Activated T-helper 1 cell treated with anti-CD3 and anti-CD28 coated beads, Interleukin-2, amount 50 U/mL, for 16 hours (primary cell): ENCODE measurements at places on chromosomes 4 and X.
A peak's percentile ranks its signal among the peaks of the same experiment; 100 is the strongest.

DNA sequence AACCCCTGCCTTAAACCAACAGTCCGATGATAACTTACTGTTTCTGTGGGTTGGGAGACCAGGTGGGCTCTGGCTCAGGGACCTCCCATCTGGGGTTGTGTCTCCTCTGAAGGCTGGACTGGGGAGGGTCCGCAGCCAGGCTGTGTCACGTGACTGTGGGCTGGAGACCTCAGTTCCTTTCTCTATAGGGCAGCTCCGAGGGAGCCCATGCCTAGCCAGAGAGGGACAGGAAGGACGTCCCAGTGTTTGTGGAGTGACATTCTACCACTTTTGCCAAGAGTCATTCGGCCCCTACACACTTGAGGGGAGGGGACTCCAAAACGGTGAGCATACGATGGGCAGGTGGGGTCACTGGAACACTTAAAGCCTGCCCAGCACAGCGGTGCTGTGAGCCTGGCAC is 4.5 kb downstream of the PCGF3 start:
- no peak for DNase-seq

DNA sequence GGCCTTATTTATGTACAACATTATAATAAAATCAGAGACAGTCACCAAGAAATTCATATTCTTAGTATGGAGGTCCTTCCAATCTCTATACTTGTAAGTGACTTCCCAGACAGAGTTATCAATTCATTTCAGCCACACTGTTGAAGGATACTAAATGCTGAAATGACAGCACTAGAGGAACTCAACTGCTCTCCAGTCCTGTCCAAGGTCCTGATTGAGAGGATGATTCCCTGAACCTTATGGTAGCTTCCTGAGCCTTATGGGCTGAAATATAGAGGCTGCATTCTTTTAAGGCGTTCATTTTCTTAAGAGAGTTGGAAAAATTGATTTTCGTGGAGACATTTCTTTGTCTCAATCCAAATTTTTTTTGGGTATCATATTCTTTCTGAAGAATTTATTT is 205.9 kb downstream of the TLL1 start:
- DNase-seq = no peak

DNA sequence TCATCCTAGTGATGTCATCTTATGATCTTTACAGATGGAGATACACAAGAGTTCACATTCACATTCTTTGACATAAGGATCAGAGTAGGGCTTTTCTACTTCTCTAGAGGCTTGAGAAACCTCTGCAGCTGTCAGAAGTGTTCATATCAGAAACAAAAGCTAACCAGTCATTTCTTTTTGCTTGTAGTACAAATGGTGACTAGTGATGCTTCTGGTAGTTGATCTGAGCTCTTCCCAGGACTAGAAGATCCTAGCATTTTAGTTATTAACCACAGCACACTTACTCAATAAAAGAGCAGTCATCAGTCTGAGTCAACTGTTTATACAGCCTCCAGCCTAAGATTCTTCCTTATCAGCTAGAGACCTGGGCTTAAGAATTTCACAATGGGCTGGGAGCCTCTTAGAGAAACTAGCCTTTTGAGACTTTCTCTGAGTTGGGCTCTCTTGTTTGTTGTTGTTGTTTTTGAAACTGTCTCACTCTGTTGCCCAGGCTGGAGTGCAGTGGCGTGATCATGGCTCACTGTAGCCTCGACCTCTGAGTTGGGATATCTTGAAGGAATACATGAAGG is 84.1 kb downstream of the TMEM164 start:
- no peak for DNase-seq

DNA sequence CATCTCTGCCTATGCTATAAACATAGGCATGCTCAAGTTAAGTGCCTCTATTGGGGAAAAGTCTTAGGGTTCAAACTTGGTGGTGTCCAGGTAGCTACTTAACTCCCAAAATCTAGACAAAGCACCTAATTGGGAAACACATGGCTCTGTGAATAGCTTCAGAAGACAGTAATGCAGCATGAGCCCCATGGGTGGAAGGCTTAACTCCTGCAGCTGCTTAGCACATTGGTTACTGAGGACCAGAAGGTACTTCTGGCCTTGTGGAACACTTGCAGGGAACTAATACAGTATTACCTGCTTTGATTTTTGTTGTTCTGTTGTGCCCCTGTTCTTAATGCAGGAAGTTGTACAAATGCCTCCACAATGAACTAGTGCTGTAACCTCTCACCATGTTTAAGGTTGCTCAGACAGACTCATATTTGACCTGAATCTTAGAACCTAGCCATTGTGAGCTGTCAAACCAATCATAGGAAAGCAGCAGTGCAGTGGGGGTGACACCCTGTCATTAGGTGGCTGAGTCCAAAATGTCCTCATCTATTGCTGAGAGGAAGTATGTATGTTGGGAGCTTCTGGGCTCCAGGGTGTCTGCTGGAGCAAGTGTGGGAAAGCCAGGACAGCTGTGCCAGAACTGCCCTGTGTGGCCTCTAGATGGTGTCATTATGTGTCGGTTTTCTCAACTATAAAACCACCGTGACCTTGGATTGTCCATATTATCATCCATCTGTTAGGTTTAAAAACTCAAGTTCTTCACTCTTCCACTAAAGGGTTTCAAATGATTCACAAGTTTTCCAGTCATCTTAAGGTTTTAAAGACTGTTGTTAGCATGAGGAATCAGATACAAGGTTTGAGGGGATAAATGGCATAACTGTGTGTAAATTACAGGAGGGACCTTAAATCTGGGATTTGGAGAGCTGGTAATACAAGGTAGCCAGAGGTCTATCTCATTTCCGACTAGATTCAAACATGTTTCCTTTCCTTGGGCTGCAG is 69.9 kb upstream of the WDR1 start:
- DNase-seq = no peak

- no peak for DNase-seq
These were observed 780.0 kb upstream of the MAGEB2 start for GRCh38 chrX:29435396-29435795.

- DNase-seq = no peak
These were observed 5.8 kb downstream of the AFAP1 start for GRCh38 chr4:7933651-7934510.

DNA sequence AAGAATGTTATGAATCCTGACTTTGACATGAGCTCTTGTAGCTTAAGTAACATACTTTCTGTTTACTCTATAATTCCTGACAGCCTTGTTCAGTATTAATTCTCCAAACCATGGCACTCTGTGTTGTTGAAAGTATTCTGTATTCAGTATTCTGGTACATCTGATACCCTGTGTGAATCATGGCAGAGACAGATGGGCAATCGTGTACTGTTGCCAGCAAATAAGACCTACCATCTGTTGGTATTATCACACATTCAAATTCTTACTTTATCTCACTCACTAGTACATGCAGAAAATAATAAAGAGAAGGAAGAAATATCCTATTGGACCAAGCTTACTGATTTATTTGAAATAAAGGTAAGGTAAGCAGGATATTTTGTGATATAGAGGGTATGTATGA is 7.9 kb downstream of the MBTPS2 start:
- DNase-seq = no peak

- DNase-seq = no peak
These were observed 220.1 kb downstream of the IQCM start for GRCh38 chr4:149595500-149595899.

- no peak for DNase-seq
These were observed 4.3 kb upstream of the RBM3 start for GRCh38 chrX:48569958-48570357.

- no peak for DNase-seq
These were observed 363.7 kb downstream of the ADAM29 start for GRCh38 chr4:175281894-175282293.

DNA sequence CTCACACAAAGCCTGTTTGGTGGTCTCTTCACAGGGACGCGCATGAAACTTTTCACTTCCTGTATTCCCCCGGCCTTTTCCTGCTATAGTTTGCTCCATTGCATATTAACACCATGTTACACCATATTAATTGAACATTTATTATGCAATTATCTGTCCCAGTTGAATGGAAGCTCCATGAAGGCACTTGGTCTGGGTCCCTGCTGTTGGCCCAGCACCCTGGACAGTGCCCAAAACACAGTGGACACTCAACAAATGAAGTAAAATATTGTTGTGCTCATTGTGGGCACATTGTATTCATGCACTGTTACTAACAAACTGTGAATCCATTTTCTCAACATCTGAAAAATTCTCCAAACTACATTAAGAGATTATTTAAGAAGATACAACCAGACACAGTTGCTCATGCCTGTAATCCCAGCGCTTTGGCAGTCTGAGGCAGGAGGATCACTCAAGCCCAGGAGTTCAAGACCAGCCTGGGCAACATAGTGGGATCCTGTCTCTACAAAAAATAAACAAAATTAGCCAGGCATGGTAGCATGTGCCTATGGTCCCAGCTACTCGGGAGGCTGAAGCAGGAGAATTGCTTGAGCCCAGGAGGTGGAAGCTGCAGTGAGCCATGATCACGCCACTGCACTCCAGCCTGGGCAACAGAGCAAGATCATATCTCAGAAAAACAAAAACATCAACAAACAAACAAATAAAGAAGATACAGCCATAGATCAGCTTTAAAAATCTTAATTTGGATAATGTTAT is 292.7 kb upstream of the TENM3 start:
- no peak for DNase-seq

- DNase-seq = no peak
These were observed 128.2 kb downstream of the CBR4 start for GRCh38 chr4:168881781-168882420.

DNA sequence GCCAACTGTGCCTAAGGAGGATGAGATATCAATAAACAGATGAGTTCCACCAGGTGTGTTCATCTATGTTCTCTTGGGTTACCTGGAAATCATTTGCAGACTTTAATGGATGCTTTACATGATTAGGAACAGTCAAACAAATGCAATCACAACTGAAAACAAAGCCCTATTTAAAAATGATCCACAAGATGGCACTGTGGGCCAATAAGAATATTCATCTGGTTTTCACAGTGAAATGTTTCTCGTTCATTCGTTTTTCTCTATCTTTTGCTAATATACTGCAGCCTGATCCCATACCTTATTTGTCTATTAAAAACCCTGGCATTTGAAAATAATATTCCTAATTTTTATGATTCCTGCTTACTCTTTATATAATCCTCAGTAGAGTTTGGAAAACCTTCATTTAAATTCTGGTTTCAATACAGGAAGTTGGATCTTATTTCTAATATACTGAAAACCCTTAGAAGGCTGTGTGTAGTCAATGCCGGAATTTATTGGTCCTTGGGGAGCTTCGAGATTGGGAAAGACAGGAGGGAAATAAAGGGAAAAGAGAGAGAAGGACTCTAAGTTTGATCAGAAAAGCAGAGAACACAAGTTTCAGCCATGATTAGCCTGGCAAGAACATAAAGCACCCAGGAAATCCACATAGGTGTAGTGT is 63.8 kb upstream of the TAPT1 start:
- DNase-seq = no peak

- DNase-seq = no peak
These were observed 156.9 kb downstream of the CBR4 start for GRCh38 chr4:168852933-168853713.

DNA sequence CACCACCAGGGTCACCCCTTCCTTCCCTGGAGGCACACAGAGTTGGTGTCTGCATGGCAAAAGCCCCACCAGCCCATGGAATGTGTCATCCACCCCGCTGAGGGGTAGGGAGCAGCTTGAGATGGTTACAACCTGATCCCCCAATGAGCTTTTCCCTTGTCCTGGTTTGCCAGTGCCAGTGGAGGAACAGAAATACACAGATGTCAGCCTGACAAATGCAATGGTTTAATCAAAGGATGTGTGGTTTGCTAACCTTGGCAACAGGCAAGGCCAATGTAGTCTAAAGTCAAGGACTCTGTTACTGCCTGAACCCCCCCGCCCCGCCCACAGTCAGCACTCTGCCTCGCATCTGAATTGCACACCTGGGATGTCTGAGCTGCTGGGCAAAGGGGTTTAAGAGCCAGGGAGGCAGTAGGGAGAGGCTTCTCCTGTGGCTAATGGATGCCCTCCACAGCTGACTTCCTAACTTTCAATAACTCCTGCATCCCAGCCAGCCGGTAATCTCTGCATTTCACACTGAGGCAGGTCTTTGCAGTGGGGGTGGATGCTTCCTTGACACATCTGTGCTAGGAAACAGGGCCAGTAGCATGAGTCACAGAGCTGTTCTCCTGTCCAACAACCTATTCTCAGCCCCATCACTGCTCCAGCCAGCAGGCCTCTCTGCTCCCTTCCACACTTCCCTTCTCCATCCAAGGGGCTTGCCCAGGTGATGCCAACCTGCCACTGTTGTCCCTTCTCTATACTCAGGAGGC is 137.5 kb downstream of the AMMECR1 start:
- DNase-seq = no peak

GRCh38 chrX:115561605-115562479 is 868 bp downstream of the PLS3 start:
- DNase-seq = no peak

GRCh38 chr4:169335331-169335730 is 64.6 kb upstream of the SH3RF1 start:
- DNase-seq = no peak

GRCh38 chrX:19855700-19856381 is 31.6 kb downstream of the SH3KBP1 start:
- DNase-seq = no peak

DNA sequence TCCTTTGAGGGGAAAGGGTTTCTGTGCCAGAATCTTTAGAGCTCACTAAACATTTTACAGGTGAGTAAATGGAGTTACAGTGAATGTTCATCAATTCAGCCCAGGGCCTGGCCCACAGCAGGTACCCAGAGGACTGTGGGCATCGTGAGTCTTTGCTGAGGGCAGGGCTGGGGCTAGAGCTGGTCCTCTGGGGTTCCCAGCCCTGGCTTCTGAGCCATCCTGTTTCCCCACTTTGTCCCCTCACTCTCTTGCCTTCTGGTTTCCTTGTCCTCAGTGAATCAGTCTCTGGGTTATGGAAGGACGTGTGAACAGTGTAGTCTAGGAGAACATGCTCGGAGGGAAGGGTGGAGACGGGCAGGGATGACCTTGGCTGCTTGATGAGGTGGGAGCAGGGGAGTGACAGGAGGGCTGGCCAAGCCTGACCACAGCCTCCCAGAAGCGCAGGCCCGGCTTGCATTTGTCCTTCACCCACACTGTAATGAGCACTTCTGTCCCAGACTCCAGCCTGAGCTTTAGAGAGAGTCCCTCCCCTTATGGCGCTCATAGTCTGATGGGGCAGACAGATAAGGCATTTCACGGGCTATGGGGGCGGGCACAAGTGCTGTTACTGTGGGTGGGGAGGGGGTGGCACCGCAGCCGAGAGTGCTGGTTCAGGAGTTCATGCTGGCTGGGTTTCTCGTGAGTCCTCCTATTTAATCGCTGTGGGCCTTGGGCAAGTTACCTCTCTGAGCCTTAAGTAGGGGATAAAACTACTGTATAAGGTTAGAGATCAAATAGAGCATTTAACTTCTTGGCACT is 17.3 kb downstream of the TBC1D14 start:
- peak; percentile 45 for DNase-seq

DNA sequence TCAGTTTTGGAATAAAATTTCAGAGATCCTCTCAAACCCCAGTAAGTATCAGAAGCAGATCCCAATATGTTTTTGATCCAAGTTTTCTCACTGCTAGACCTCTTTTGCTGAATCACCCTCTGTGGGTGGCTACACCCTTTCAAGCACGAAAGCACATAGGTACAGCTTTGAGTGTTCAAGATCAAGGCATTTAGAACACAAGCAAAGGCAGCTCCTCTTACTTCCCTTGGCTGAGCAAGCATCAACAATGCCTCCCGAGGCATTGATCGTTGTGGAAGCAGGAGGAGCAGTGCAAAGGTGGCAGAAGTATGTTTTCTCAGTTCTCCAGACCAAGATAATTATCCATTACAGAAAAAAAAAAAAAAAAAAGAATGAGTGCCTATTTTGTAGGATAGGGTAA is 72.0 kb upstream of the TSPAN7 start:
- no peak for DNase-seq
